NCI-H460 (cell line): ENCODE measurements at places on chromosomes 12 and 14. TPM values are rescaled to one million over a fixed set of nuclear protein-coding genes. Genes with fewer than 3 reads are reported as not detected.

GRCh38 chr12:7175493-7175892 lies 14.0 kb upstream of the PEX5 start:
- no peak for DNase-seq

The NID2 gene
- total RNA-seq: 63.2 and 66.1 TPM in 2 replicates

GRCh38 chr14:98578204-98578603 lies 693.8 kb downstream of the BCL11B start:
- DNase-seq: no peak

The GYS2 gene
- not detected in 2 replicates for total RNA-seq

DNA sequence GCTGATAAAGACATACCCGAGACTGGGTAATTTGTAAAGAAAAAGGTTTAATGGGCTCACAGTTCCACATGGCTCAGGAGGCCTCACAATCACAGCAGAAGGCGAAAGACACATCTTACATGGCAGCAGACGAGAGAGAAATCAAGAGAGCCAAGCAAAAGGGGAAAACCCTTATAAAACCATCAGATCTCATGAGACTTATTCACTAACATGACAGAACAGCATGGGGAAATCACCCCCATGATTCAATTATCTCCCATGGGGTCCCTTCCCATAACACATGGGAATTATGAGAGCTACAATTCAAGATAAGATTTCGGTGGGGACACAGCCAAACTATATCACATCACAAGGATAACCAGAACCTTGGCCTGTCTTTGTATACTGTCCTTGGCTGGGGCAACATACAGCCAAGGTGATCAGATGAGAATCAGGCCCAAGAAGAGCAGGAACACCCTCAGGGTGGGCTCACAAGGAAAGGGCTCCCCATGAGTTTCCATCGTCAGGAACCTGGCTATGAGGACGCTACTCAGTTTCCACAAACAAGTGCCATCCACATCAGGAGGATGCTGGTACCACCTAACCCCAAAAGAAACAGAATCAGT lies 152.7 kb downstream of the FOXN3 start:
- DNase-seq: no peak

DNA sequence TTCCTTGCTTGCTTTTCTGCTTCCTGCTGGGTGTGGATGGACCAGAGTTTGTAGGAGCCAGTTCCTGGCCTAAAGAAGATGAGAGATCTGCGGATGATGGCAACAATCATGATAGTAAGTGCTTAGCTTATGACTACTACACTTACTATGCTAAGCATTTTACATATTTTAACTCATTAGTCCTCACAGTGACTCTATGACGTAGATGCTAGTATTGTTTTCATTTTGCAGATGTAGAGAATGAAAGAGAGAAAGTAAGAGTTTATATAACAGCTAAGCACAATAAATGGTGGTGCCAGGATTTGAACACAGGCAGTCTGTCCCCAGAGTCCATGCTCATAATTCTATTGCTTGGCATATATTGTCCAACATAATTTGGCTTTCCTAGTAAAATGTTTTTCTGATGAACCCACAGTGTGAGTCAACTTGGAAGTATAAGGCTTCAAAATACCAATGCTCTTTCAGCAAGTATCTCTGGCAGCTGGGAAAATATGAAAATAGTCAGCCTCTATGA lies 363.2 kb upstream of the DDHD1 start:
- no peak for DNase-seq

GRCh38 chr12:75666939-75667334 lies 155.5 kb upstream of the KRR1 start:
- DNase-seq: no peak

DNA sequence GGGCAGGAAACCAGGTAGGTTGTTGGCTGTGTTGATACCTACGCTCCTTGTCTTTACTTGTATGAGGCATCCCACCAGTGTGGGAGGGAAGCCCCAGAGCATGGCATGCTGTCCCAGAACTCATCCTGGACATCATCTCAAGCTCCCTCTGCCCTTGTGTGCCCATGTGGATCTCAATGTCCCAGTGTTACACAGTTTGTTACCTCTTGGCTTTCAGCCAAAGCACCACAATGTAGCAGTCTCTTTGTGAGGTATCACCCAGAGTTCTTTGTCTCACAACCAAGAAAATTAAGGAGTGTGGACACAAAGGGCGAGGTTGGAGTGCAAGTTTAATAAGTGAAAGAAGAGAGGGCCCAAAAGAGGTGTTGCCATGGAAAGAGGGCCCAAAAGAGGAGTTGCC lies 43.1 kb upstream of the CDKN3 start:
- no peak for DNase-seq

DNA sequence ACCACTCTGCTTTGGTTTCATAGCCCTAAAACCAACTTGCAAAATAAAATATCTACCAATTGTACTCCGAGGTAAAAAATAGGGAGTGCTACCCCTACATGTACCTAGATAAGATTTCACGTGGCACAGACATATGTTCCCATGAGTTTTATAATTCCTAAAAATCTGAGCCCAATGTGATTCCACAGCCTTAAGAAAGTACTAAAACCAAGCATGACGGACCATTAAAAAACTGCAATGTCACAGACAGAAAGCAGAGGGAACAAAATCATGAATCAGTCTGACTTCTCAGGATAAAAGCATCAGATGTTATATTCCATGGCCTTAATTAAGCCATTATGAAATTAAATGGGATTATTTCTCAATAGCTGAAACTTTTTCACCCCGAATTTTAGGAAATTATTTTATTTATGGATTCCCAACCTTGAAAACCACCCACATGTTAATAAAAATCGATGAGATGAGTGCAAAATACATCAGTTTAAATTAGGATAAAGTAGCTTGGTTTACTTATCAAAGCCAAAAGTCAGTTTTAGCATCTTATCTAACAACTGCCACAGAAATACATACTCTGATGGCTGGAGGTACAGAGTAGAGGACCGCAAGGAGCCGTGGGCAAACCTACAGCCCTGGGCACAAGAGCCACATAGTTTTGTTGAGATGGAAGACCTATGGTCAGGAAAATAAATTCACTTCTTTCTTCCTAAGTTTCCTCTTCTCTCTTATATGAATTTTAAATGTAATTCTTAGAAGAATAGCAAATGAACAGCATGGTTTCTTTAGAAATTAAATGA lies 4.5 kb downstream of the ITPR2 start:
- no peak for DNase-seq

GRCh38 chr12:9363145-9363544 lies 154.9 kb upstream of the PZP start:
- no peak for DNase-seq

DNA sequence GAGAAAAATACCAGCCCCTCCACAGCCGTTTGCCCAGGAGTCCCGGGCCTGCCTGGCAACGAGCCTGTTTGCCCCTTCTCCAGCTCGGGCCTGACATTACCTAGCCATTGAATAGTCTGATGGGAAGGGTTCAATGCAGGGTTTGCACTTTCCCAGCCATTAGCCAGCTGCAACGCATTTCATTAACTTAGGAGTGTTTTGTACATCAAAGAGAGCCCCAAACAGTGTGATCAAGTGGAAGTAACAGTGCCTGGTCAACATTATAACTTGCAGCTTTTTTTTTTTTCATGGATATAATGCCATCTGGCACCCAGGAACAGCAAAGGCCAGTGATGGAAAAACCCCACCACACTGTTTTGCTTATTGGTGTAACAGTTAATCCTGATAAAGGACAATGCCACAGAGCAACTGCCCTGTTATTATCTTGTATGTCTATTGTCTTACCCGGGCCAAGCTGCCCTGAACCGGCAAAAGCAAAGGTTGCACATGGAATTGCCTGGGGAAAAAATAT lies 38.0 kb downstream of the BTG1 start:
- DNase-seq: no peak

- DNase-seq: no peak
Observed at GRCh38 chr12:92612611-92613010, 90.2 kb upstream of the PLEKHG7 start.

GRCh38 chr14:71541973-71542690 lies 390.1 kb upstream of the RGS6 start:
- no peak for DNase-seq

The GPRC5D gene
- not detected in 2 replicates for total RNA-seq

- no peak for DNase-seq
Observed at GRCh38 chr12:81245458-81245857, 167.6 kb downstream of the ACSS3 start.

- DNase-seq: no peak
Observed at GRCh38 chr12:26271024-26271423, 75.7 kb downstream of the SSPN start.

DNA sequence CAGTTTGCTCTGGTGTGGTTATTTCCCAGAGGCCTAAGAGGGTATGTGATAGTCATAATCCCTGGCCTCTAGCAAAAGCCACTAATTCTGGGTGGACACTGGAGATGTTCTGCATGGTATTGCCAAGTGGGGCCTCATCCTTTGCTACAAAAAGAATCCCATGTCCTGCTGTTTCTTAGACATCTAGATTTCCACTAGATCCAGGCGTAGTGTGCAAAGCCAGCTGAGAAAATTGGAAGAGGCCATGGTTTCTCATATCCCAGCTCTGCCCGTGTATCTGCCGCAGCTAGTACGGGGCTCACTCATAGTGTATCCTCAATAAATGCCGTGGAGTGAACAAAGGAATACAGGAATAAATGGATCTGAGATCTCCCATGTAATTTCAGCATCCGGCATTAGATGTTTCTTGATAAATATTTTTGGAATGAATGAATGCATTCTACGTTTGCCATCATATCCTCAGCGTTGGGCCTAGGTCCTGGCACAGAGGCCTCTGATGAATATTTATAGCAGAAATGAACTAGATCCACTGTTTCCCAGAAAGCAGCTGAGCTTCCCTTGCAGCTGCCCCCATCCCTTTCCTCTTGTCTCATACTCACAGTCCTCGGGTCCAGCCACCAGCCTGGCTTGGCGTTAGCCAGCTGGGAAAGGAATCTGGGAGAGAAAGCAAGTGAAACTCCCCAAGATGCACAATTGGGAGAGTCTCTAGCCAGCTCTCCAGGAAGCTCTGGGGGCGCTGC lies 76.3 kb upstream of the NOS1 start:
- no peak for DNase-seq

DNA sequence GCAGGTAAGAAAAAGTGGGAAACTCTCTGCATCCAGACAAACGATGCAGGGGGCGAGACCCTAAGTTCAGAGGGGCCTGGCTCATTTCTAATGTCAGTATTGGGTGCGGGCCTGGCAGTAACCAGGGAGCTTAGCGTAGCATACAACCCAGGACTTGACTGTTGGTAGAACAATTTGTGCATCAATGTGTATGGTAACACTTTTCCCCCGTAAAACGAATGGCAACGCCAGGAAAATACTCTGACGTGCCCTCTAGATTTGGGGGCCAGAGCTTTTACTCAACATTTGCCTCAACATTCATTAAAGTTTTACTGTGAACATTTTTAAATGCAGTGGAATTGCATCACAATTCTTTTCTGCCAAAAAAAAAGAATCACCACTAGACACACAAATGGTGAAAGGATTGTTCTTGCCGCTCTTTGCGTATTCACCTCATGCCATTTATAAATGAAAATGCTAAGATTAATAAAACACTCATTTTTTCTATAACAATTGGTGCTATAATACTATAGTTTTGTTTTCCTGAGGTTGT lies 867 bp downstream of the RHOJ start:
- no peak for DNase-seq

DNA sequence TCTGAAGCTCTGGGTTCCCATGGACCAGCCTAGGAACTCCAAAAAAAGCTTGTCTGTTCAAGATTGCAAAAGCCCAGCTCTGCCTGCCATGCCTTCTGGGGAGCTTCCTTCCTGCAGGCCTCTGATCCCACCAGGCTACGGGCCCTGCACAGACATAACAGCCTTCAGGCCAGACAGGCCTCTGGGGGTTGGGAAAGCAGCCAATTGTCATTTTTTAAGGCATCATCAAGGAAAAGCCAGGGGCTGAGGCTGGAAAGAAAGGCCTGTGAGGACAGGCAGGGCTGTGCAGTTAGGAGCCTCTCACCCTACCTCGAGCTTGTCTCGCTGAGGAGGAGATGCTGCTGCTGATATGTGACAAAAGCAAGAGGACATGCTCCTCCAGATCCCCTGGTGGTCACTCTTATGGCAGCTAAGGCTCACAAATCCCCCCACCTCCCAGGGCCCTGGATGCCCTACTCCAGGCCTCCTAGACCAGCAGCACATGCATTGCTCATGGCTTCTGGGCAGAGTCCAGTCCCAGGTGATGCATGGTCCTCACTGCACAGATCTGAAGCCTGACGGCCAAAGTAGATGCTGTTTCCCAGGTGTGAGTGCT lies 2.9 kb downstream of the TMEM229B start:
- no peak for DNase-seq

GRCh38 chr14:23030936-23031335 lies 3.8 kb downstream of the PSMB5 start:
- DNase-seq: no peak

The PEBP1 gene
- 86.0 and 89.5 TPM in 2 replicates for total RNA-seq

DNA sequence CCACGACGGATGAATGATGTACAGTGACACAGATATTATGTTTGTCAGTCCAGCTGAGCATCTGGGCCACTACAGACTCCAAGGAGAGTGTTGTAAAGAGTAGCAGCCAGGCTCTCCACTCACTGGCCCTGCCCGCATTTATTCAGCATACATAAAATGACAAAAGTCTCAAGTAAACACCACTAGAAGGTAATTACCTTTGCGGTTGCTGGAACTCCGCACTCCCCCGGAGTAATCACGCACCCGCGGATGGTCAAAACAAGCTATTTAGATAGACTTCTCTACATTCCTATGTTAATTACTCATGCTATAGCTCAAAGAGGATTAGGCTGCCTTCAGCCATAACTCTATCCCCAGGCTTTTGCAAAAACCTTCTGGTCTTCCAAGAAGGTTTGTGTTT lies 18.8 kb upstream of the STRAP start:
- no peak for DNase-seq
